Cortex of kidney (tissue), 1 donor: ENCODE measurements at places on chromosomes 5 and 9.

GRCh38 chr9:121498487-121499176, 1.0 kb downstream of the GGTA1 start:
- no peak for DNase-seq

- no peak for DNase-seq
Observed at GRCh38 chr9:2923766-2924379, 80.0 kb upstream of the PUM3 start.

DNA sequence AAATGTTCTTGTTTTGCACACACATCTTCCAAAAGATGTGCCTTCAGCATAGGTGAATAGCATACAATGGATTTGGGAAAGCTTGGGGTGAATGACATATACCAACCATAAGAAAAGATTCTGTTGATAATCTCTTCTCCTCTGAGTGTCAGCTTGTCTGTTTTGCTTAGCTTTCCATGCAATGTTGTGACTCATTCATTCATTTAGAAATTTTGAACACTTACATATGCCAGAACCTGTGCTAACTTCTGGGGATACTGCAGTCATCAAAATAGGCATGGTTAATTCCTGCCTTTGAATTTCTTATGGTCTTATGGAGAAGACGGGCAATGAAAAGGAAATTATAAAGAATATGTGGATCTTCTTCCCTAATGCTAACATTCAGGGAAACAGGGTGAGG, 14.1 kb downstream of the ADRB2 start:
- no peak for DNase-seq

DNA sequence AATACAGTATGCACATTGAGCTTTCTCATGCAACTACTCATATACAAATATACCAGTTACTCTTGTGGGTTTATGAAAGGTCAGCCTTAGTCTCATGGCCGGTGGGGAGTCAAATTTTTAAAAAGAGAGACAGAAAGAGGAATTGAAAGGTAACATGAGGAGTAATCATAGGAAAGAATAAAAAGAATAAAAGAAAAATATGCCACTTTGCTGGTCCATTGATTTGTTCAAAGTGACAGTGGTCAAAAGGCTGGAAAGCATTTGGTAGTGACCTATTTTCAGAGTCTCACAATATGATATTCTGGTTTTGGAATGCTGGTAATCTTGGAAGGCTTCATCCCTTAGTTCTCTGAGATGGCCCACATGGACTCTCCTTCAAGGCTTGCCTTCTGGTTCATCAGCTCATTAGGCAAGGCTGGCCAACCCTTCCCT, 67.0 kb downstream of the ZNF366 start:
- DNase-seq = no peak

DNA sequence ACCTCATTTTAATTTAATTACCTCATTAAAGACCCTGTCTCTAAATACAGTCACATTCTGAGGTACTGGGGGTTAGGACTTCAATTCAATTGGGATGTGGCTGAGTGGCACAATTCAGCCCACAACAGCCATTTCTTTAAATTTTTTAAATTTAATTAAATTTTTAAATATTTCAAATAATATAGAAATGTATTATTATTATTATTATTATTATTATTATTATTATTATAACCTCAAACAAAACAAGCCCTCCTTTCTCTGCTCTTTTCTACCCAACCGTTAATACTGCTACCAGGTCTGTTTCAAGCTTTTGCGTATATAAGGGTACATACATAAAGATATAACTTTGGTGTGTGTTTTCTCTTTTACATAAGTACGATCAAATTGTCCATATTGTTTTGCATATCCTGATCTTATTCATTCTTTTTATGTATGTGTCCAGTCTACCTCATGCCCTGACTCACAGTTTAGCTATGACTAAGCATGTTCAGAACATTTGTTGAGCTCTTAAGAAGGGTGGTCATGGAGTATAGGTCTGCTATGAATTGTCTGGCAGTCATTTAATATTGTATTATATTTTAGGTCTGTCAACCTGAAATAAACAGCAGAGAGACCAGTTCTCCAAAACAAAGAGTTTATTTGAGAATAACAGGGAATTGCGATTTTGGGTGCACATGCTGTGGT, 16.1 kb upstream of the RAB14 start:
- DNase-seq = no peak

DNA sequence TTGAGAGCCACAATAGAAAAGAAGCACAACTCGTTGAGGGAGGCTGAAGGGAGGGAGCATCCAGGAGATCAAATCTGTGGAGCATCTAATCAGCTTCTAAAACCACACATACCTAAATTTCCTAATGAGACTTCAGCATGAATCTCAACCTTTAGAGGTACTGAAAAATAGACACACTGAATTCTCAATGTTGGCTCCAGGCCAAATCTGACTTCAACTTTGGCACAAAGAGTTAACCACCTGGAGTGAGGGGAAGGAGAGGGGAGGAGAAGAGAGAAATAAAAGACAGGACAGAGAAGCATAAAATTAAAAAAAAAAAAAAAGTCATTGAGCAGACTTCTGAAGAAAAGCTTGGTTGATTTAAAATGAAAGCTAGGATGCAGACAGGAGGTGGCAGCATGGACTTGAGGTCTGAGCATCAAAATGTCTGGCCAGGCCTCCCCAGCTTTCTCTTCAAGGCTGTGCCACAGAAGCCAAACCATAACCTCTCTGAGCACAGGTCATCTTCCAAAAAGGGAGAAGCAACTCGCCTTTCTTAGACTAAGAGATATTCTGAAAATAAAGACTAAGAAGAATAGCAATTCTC, 205.6 kb downstream of the DENND1A start:
- no peak for DNase-seq

DNA sequence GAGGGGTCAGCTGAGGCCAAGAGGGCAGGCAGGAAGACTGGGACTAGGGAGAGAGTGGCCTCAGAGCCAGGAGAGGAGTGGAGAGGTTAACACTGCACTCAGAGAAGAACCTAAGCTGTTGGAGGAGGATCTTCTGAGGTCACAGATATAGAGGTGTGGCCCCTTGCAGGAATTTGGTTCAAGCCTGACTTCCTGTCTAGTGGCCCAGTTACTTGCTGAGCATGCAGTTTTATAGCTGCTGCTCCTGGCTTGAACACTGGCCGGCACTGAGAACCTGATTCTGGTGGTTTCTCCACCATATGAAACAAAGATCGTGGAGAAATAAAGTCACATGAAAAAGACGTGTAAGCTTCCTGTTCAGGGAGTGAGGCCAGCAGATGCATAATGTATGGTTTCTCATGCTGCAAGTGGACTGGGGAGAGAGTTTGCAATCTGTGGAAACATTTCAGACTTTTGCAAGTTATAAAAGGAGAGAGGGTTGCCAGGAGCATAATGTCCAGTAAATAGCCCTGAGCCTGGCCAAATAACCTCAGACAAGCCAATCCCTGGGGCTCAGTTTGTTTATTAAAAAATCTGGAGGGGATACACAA, 82.6 kb downstream of the GALNT10 start:
- DNase-seq = no peak
